Stimulated activated CD8-positive, alpha-beta memory T cell treated with anti-CD3 and anti-CD28 coated beads, Interleukin-7, amount 100 ng/mL, for 1 hour (primary cell): ENCODE measurements at places on chromosomes 7 and 10.

GRCh38 chr10:102261842-102262241 is 16.5 kb downstream of the GBF1 start:
- no peak for DNase-seq

DNA sequence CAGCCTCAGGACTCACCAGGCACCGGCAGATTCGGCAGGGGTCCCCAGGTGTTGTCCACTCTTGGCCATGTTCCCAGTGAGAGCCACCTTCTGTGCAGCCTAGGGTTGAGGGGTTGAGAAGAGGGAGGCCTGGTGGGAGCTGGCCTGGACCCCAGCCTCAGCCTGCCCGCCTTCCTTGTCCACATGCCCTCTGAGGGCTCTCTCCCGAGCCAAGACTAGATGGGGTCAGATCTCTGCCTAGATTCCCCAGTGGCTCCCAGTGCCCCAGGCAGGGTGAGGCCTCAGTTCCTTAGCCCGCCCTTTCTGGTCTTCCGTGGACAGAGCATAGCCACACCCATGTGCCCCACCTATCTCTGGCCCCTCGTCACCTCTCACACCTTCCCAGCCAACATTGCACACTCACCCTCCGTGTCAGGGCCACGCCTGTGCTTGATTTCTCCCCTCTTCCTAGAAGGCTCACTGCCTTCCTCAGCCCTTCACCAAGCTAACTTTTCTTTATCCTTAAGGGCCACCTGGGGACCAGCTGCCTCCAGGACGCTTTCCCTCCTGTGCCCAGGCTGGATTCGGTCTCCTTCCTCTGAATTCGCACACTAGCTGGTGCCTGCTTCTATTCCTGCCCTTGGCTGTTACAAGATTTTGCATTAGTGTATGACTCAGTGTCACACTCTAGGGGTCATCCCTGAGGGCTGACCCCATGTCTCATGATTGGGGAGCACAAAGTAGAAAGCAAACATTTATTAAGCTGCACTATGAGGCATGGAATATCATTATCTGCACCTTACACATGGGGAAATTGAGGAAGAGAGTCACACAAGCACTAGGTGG is 7.5 kb downstream of the KCP start:
- DNase-seq, result no peak

- no peak for DNase-seq
Observed at GRCh38 chr10:132467464-132468149, 70.0 kb upstream of the INPP5A start.

DNA sequence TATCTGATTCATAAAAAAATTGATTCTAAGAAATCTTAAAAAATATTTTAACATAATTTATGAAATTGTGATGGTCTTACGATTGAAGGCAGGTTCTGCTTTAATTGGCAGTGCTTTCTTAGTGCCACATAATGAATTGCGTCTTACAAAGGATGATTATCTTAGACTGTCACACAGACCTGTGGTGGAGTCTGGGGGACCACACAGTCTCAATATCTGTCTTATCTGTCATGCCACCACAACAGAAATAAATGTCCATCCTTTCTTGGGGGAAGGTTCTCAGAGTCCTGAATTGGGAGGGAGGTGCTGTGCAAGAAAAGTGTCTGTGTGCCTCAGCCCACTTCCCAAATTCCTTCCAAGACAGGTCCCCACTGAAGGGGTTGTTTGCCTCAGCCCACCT is 34.0 kb downstream of the ZDHHC6 start:
- no peak for DNase-seq

GRCh38 chr10:28180654-28181053 is 122.2 kb downstream of the MPP7 start:
- no peak for DNase-seq

- no peak for DNase-seq
Observed at GRCh38 chr10:86596266-86596665, 58.1 kb upstream of the OPN4 start.

- DNase-seq, result no peak
Observed at GRCh38 chr7:82375129-82375528, 68.4 kb downstream of the CACNA2D1 start.

DNA sequence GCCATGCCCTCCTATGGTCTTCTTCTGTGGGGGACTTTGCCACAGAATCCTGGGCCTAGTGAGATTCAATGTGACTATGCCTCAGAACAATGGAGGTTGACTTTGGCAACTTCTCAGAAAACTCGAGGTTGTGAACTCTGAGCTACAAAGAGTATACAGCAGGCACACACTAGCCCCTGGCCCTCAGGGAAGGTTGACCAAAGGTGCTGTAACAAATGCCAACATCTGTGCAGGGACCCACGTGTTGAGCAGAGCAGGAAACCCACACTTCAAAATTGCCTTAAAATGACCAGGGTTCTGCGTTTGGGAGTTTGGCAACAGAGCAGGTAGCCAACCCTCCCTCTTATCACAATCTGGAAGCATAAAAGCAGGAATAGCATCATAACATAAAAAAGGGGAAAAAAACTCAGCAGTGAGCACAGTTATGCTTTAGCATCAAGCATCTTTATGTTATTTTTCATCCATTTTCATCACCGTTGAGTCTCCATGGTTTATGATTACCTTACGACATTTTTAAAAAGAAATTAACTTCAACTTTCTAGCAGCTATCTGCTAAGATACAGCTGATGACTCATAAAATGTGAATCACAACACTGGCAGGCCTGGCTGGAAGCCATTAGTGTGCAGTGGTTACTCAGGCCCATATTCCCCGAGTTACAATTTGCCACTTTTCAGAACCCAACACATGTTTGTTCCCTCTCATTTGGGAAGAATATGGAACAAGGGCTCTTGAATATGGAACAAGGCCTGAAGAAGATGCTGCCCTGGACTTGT is 11.1 kb downstream of the PRLHR start:
- DNase-seq, result no peak

- DNase-seq, result no peak
Observed at GRCh38 chr7:91603707-91604106, 276.8 kb downstream of the MTERF1 start.

GRCh38 chr7:26655781-26656180 is 208.6 kb downstream of the SKAP2 start:
- no peak for DNase-seq

DNA sequence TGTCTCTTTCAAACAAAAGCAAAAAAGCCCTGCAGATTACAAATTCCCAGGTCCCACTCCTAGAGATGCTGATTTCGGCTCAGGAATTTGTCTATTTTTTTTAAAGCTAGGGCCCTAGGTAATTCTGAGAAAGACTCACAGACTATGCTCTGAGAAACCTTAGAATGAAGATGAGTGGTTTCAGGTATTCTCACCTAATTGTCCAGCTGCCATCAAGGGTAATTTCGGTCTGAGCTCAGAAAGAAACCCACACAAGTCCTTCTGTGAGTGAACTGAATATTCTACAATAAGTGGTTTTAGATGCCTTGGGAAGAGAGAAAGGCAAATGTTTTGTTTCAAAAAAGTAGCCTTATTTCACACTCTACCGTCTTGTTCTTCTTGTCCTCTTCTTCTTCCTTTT is 45.7 kb downstream of the DCLRE1A start:
- no peak for DNase-seq

DNA sequence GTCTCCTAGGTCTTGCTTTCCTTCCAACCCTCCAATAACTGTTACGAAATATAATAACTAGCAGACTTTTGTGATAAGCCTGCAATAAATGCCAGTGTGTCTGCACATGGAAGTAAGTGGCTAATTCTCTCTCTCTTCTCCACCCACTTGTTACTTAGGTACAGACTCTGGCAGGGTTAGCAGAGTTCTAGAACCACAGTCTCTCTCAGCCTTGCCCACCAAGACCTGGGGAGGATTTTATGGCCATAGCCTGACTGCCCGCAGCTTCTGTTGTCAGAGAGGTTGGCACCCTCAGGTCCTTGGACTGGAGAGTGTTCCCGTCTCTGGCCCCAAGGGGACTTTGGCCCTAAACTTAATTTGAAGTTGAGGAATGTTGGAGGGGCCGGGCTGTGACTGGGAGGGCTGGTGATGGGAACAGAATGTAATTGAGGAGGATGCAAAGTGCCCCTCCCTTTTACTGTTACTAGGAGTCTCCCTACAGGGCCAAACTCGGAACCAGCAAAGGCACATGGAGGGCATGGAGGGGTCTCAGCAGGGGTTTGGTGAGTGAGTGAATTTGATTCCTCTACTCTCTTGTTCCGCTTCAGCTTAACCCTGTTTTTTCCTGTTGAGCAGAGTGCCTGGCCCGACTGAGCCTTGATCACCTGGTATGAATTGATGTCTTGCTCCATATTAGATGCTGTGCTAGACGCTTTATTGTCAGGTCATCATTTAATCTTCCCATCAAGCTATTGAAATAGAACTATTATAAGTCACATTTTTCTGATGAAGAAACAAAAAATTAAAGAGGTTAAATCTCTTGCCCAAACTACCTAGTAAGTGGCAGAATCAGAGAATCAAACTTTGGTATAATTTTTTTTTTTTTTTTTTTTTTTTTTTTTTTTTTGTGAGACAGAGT is 37.0 kb upstream of the LCOR start:
- no peak for DNase-seq

DNA sequence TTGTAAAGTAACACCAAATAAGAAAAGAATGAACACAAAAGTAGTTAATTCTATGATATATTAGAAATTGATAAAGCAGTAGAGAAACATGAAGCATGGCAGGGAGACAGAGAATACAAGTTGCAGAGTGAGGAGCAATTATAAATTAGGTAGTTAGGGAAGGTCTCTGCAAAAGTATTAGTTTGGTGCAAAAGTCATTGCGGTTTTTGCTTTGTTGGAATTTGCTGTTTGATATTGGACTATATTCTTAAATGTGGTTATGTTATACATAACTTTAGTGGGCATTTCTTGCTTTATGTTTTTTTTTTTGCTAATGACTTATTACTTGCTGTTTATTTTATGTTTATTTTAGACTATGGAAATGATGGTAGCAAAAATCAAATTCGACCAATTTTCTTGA is 402.2 kb downstream of the SFMBT2 start:
- DNase-seq, result no peak

GRCh38 chr10:87617503-87617902 is 42.2 kb upstream of the PAPSS2 start:
- DNase-seq, result no peak

DNA sequence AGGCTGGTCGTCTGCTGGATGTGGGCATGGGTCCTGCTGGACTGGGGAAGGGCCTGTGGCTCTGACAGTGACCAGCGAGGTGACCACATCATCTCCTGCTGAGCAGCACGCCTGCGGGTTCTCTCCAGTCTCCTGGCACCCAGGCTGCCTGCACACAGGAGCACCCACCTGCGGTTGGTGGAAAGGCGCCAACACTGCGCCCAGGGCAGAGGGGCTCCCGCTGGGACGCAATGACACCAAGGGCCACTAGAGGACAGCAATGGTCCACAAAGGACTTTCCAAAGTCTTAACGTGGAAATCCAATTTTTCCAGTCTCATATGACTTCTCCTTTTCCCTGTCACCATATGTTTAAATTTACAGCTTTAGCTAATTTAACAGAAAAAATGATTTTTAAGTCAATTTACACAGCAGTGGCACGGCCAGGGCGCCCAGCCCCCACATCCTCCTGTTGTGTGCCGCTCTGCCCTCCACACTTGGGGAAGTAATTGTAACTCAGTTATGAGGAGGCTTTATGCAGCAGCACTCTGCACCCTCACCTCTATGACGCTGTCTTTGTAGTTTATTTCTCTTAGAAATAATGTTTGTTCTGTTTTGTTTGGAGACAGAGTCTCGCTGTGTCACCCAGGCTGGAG is 38.1 kb downstream of the CFAP46 start:
- no peak for DNase-seq

- DNase-seq, result no peak
Observed at GRCh38 chr7:1516586-1517251, 12.5 kb upstream of the INTS1 start.

DNA sequence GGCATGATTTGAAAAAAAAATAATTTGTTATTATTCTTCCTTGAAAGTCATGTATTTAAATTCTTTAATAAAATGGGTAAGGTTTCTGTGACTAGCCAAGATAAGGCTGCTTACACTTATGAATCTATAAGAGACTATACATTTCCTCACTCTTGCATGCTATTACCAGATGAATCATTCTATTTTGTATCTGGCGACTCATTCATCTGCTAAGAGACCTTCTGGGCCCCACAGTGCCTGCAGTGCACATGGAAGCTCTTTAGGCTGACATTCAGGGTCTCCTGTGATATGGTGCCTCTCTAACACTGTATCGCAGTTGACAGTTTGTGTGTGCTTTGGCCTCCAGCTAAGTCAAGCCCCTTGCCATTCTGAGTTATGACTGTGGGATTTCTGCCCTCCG is 121.9 kb downstream of the NRG3 start:
- DNase-seq, result no peak

DNA sequence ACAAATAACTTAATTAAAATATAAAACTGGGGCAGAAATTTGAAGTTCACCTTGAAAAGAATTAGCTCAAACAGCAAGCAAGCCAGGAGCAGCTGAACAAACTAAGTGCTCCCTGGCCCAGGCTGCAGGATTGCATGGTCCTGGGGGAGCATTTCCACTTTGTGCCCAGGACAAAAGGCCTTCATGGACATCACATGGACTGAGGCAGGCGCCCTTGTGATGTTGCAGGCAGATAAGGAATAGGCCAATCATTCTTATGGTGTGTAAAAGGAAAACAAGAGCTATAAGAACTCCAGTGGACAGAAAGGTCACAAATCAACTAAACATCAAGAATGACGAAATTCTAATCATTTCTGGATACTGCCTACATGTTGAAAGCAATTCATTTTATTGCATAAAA is 17.5 kb upstream of the TECTB start:
- DNase-seq, result no peak

DNA sequence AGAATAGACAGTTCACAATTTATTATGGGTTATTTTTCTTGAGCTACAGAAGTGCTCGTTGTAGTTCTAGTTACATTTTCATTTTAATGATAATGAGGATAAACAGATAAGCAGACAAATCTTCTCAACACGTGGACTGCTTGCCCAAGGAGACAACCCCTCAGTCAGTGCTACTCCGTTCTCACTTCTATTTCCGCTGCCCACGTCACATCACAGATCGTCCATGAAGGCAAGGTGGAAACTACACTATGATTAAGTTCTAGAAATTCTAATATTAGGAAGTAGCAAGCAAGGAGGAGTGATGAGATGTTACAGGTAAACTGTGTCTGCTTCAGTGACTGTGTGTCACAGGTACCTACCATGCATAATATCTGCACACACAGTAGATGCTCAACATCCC is 210.5 kb downstream of the CHCHD3 start:
- DNase-seq, result no peak

DNA sequence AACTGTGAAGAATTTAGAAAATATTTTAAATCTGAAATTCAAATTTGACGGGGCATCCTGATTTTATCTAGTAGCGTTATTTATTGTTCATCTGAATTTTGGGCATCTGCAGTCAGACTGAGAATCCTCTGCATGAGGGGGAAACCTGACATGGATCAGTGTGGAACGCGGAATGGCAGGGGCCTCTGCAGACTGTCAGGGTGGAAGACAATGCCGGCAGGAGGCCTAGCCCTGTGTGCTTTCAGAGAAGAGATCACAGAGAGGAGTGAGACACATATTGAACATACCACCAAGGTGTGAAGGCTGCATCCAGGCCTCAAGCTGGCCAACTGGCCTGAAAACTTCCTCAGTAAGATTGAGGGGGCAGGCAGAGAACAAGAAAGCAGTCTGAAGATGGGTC is 921.1 kb upstream of the GHITM start:
- no peak for DNase-seq
